ENCODE measurements at places on chromosomes 2 and 18. TPM values are rescaled to one million over a fixed set of nuclear protein-coding genes. Genes with fewer than 3 reads are reported as not detected.

GRCh38 chr18:24995056-24995455 lies 356.9 kb downstream of the ZNF521 start:
- no peak for DNase-seq

- DNase-seq = no peak
These were observed 193.6 kb upstream of the PIK3C3 start for GRCh38 chr18:41761333-41762018.

DNA sequence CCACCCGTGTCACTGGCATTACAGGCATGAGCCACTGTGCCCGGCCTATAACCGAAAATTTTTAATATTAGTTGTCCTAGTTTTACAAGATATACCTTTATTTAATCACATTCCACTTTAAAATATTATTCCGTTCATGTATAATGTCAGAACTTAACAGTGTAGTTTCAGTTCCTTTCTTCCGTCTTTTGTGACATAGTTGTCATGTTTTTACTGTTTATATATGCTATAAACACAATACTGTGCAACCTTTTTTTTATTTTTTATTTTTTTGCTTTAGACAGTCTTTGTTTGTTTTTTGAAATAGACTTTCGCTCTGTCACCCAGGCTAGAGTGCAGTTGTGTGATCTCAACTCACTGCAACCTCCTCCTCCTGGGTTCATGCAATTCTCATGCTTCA lies 129.5 kb upstream of the TTC27 start:
- no peak for DNase-seq

GRCh38 chr2:101464841-101465240 lies 10.1 kb downstream of the RFX8 start:
- no peak for DNase-seq

DNA sequence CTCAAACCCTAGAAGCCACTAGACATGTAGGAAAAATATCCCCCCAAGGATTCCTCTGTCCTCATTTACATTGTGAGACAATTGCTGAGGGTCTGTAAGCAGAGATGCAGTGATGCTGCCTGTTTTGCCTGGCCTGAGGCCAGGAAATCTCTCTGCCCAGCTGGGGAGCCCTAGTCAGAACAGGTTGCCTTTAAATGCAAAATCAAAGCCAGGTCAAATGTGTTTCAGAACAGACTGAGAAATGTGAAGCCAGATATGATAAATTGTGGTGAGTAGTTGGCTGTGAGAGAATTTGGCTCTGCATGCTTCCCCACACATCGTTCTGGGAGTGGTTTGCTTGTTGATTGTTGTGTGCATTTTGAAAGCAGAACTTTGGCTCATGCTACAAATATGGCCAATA lies 38.4 kb upstream of the NXPH2 start:
- DNase-seq = no peak

DNA sequence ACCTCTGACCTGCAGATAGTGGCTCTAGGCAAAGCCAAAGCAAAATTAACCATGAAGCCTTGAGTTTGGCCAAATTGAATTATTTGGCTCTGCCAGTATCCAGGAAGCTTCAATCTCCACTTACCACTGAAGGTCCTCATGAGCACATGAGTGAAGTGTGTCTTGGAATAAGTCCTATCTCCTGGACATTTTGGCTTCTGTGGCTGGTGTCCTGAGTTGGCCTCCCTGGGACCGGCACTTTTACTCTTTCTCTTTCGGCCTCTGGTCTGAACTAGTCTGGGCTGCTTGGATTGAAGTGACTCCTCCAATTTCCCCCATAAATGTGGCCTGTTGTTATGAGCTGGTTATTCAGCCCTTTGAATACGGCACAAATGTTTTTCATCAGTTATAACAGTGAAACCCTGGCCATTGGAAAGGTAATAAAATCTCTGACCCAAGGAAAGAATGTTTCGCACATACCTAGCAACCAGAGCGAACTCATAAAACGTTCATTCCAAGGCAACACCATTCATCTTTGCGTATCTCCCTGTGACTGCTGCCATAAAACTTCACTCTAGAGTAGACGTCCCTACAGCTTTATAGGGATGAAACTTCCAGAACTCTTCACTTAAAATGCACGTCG lies 216.4 kb downstream of the LPIN1 start:
- no peak for DNase-seq

GRCh38 chr2:138060301-138060635 lies 96.0 kb downstream of the HNMT start:
- peak; percentile 3 for DNase-seq

The PLB1 gene
- 19.2 TPM for total RNA-seq

The IL36RN gene
- total RNA-seq = not detected

The GALNT13 gene
- total RNA-seq = 30.1 TPM

The LTBP1 gene
- 584 TPM for total RNA-seq

The ZRANB3 gene
- total RNA-seq = 4.2 TPM

The HTR2B gene
- total RNA-seq = 2.8 TPM

All from thoracic aorta (tissue), 2 donors.